Myocyte (in vitro differentiated cells): ENCODE measurements at places on chromosomes 2 and 18. TPM values are rescaled to one million over a fixed set of nuclear protein-coding genes. Genes with fewer than 3 reads are reported as not detected.

GRCh38 chr18:51193621-51194287, 3.7 kb downstream of the MEX3C start:
- DNase-seq: peak; percentile 24

Gene LBX2
- 0.68 and 1.5 TPM in 2 replicates for total RNA-seq

Gene ZSWIM2
- 0.16 TPM in 1 of 2 replicates, not detected in the other for total RNA-seq

- DNase-seq: no peak
Observed at GRCh38 chr2:144240656-144241339, 279.1 kb downstream of the ZEB2 start.

- DNase-seq: no peak
Observed at GRCh38 chr2:196591621-196592022, 47.9 kb upstream of the CCDC150 start.
